ENCODE measurements at places on chromosomes 16 and 17. TPM values are rescaled to one million over a fixed set of nuclear protein-coding genes. Genes with fewer than 3 reads are reported as not detected.

GRCh38 chr16:85606904-85607303 lies 6.2 kb upstream of the GSE1 start:
- H3K4me3 ChIP-seq: no peak overlapping the region
- no peak for DNase-seq
- no peaks in the 10 kb centered on the region for H3K27me3 ChIP-seq
- H3K27ac ChIP-seq: peak overlapping the region; percentile 54
- no peaks in the 10 kb centered on the region for H3K36me3 ChIP-seq
- H3K4me1 ChIP-seq: peaks cover 96% of the 10 kb centered on the region

The CHRNB1 gene
- 8.7 TPM for total RNA-seq

DNA sequence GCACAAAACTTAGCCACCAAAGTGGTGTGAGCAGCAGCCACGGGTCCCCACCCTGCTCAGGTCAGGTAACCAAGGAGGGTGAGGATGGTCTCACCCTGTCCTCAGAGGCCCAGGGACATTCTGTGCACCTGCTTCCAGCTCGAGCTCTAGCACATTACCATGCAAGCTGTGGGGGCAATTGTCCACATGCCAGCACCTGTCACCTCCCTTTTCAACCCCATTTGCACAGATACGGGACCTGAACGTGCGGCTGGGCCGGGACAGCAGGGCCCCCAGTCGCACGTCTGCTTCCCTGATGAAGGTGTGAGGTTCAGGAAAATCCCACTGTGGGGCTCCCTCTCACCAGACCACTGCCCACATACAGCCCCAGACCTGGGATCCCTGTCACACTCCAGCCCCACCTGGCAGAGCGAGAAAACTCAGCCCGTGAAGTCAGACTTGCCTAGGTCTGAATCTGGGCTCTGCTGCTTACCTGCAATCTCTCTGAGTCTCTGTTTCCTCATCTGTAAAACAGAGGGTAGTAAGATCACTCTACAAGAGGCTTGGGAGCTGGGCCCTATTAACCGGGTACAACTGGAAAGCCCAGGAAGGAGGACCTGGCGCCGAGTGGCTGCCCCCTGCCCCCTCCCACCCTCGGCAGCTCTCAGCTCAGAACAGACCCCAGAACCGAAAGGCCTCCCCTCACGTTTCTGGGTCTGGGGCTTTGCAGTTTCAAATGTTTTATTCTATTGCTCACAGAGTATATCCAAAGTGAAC lies 7.9 kb downstream of the WFIKKN2 start:
- H3K27me3 ChIP-seq: no peaks in the 10 kb centered on the region
- DNase-seq: no peak
- H3K4me1 ChIP-seq: no peaks in the 10 kb centered on the region
- H3K36me3 ChIP-seq: no peaks in the 10 kb centered on the region

The YBX2 gene
- total RNA-seq: 0.11 TPM

Measured in spleen (tissue), 13 donors.